ENCODE measurements at places on chromosomes 4 and X.

DNA sequence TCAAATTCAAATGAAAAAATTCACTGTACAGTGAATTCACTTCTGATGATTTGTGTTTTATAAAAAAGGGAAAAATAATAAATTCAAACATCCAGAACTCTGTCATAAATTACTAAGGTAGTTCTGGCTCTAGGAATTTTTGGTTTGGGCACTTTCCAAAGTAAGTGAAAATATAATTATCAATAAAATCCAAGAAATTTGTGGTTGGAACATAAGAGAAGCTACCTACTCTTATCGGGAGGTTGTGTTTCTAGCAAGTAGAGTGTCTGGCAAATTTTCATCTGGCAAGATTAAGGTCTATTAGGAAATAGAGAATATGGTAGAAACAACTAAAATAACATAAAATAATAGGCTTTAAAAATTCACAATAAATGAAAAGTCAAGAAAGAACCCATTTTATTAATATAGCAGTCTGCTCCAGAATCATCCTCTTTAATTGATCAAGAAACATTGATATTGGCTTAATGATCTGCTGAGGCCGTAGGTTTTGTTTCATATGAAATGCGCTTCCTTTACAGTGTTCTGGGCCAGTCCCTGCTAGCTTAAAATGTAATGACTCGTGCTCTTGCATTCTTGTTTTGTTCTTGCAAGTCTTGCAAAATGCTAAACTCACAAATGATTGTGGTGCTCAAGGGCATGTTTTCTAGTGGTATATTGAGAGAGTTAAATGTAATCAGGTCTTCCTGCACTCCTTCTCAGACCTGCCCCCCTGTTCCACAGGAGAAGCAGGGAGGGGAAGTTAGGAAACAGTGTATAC is 331.4 kb downstream of the RAPGEF2 start:
- DNase-seq, result no peak

- no peak for DNase-seq
Measured at GRCh38 chr4:125703443-125703842, 388.7 kb downstream of the FAT4 start.

DNA sequence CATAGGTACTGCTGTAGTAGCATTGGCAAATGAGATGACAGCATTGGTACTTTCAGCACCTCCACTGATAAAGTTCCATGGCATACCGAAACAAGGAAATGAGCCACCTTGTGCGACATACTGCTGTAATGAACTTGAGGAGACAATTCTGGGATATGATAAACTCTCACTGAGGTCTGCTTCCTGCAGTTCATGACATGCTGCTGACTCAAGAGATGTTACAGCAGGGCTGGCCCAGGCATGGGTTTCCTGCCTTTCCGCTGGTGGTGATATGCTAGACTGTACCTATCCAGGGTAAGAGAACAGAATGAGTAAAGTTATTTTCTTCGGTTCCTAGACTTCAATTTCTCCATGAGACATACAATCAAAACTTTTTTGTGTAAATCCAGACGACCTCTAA is 17.1 kb downstream of the BEND2 start:
- DNase-seq, result no peak

DNA sequence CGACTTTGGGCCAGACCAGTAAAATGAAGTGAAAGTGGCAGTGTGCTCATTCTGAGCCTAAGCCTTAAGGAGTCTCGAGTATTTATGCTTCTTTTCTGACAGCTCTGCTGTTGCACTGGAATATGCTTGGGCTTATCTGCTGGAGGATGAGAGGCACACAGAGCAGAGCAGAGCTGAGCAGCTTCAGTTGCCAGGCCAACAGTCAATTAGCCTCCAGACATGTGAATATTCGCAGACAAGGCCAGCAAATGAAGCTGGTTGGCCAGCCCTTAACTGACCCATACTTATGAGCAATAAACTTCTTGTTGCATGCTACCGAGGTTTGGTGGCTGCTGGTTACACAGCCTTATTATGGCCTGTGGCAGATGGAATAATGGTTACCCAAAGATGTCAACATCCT is 203.0 kb upstream of the GEMIN8 start:
- DNase-seq, result no peak

GRCh38 chr4:123749383-123749782 is 352.8 kb downstream of the SPRY1 start:
- DNase-seq, result no peak

- DNase-seq, result no peak
Measured at GRCh38 chr4:40562681-40563080, 67.0 kb downstream of the RBM47 start.

DNA sequence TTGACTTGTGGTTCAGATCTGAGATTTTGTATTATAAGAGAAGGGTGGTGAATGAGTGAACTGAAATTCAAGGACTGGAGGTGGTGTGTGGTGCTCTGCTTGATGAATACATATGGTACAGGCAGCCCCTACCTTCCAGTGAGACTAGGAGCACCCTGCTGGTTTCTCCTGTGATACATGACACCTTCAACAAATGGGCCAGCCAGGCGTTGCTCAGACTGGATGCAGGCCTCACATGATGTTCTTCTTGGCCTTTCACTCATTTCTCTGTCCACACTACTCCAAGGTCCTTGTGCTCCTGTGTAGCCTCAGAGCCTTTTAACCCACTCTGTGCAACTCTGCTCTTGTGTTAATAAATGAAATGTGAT is 67.2 kb downstream of the FNIP2 start:
- no peak for DNase-seq
